IMR-90 (cell line): ENCODE measurements at places on chromosomes 4 and X.

DNA sequence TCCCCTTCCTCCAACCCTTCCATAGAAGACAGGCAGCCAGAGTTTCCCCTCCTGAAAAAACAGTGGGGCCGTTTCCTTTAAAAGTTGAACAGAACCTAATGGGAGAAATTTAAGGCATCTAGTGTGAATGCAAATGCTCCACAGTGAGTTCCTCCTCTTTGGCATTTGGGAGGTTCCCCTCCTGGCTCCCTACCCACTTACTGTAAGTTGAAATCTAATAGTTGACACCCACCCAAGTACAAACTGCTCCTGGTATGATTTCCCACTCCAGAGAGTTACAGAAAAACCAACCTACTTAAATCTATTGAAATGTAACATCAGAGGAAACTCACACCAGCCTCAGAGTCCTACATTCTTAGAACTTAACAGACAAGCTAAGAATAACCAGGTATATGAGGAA lies 17.6 kb downstream of the ENPEP start:
- no peak for DNase-seq

DNA sequence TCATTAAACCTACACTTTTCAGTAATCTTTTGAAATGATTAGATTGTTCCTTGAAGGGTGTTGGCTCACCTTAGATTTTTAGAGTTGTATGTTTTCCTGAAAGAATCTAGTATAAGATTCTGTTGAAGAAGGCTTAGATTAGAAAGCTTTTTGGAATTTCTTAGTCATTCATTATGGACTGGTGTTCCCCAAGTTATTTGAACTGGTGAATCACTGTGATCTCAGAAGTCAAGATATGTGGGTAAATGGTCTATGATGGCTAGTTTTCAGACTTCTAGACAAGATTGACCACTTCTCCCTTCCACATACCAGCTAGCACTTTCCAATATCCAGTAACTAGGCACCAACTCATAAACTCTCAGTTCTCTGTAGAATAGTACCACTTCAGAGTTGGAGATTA lies 138.1 kb downstream of the KDM6A start:
- peak; percentile 68 for DNase-seq

DNA sequence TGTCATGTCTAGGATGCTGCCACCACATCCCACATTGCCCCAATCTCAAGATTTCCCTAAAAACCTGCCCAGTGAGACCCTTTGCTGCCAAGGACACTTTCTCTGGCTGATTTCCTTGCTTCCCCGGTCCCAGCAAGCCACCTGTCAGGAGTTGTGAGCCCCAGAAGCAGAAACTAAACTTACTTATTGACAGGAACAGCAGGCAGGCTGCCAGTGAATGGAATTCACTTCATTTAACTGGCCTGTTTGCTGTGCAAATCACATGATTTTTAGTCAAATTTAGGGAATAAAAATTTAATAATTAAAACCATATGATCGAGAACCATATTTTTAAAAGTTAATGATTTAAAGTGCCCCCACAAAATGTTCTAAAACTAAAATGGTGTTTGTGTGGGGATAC lies 48.5 kb downstream of the MAMLD1 start:
- no peak for DNase-seq

- peak; percentile 61 for DNase-seq
Observed at GRCh38 chrX:12162420-12162819, 24.1 kb downstream of the FRMPD4 start.

- no peak for DNase-seq
Observed at GRCh38 chr4:186730621-186731020, 7.0 kb upstream of the FAT1 start.

DNA sequence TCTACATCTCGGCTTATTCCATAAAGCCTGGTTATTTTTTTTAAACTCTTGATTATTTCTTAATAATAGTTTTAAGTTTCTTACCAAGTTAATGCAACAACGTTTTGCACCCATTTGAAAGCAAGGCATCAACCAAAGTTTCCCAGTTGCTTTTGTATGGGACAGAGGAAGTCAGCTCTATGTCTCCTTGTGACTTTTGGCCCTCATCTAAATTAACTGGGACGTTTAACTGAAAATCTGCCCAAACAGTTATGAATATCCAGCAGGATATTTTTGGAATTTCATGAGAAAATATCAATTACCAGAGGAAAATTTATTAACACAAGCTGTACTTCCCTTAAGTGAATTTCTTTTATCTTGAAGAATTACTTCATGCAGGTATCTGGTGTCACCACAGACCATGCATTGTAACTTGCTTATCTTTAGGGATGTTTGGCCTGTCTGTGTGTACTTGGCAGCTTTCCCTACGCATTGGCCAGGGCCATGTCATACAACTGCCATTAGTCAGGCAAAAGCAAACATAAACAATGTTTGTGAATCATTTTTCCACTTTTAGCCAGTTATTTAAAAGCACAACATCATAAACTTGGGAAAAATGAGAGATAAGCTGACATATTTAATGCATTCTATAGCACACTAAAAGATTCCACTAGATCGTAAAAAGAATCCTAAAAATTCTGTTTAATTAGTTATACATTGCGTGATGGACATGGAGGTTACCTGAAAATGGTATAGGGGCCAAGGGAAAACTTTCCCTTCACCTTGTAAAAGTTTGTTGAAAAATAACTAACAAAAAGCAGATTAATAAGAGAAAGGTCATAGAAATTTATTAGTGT lies 101.4 kb upstream of the PDE5A start:
- DNase-seq, result peak; percentile 98

- peak; percentile 9 for DNase-seq
Observed at GRCh38 chrX:9467751-9468150, 2.9 kb downstream of the TBL1X start.

- DNase-seq, result no peak
Observed at GRCh38 chr4:41361794-41362526, 105.2 kb downstream of the UCHL1 start.

DNA sequence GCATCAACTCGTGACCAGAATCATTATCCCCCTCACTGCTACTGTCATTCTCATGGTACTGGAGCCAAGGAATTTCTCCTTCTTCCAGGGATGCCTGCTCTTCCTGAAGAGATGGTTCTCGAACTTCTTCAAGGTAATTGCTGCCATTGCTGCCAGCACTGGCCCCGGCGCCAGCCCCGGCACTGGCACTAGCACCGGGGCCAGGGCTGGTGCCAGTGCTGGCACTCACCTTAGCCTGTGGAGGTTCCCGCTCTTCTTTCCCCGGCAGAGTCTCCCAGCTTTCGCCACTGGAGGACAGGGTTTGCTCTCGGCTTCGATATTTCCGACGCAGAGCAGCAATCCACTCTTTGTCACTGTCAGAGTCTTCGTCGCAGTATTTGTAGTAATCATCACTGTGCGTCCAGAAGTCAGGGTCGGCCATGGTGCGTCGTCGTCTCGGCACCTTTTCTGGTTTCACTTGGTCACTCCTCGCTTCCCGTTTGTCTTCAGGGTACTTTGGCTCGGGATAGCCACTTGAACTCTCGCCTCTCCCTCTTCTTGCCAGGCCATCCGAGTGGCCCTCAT lies 3.4 kb downstream of the PJA1 start:
- no peak for DNase-seq

- no peak for DNase-seq
Observed at GRCh38 chr4:146401274-146401673, 120.5 kb downstream of the SLC10A7 start.

DNA sequence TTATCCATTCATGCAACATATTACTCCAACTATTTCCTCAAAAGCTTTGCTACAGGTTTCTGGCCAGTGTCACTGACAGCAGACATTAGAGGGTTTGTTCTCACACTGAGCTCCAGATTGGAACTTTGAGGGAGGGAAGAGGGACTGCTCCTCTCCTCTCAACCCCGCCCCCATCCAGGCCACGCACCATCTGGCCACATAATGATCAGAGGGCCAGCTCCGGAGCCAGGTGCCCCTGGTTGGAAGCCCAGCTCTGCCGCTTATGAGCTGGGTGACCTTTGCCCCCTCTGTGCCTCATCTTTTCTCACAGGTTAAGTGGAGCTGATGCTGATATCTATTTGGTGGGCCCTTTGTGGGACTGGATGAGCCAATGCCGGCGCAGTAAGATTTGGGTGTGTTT lies 55.8 kb downstream of the C4orf50 start:
- DNase-seq, result no peak

DNA sequence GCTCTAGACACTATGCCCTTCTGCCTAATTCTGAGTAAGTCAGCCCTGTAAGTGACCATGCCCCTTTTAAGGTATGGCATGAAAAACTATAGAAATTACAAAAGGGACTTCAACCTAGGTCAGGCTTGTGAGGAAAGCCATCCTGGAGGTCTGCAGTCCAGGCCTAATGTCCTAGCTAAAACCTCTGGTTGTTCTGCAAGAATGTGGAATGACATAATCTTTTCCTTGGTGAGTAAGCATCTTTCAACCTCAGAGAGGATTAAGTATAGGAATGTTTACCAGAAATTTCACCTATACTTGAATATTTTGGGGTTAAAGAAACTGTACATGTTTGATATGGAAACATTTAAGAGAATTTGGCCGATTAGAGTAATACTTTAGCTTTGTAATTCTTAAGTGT lies 23.8 kb upstream of the HPSE start:
- DNase-seq, result peak; percentile 73

- no peak for DNase-seq
Observed at GRCh38 chr4:182837831-182838230, 79.4 kb downstream of the DCTD start.

DNA sequence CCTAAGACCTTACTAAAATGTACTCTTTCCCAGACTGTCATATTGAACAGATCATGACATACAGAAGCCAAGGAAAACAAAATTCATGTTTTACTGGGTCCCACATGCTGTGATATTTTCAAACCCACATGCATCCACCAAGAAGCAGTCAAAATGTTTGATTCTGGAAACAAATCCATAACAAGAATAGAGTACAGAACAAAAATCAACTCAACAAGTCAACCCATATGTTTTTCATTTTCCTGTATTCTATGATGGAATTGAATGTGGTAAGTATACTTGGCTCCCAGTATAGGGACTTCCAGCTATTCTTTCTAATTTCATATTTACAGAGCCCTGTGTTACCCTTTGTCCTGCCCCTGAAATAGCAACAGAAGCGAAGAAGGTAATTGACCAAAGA lies 106.8 kb downstream of the COL25A1 start:
- DNase-seq, result no peak

GRCh38 chr4:182809417-182810102 lies 107.6 kb downstream of the DCTD start:
- DNase-seq, result no peak

DNA sequence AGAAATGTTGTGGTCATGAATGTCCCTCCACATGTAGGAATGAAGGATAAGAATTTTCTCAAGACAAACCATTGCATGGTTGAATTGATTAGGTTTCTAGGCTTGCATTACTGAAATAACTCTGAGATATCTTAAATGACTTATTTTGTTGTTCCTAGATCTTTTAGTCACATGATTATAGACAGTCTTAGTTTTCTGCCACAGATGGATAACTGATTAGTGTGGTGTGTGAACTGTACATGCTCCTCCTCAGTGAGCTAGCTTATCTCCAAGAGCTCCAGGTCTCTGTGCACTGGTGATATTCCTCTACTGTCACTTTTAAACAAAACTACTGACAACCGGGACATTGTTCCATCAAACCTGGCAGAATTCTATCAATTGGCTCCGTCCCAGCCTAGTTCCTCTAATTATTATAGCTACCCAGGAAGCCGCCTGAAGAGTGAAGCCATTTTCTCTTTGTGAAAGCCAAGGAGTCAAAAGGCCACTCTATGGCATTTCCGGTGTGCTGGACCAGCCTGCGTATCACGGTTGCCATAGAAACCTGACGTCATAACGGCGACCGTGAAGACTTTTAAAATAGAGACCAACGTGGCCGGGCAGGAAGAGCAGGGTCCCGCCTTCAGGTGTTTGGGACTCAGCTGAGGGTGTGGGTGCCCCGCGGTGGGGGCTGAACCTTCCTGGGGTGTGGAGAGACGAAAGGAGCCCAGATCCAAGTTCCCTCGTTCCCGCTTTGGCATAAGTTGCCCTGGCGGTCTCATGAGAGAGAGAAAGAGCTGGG lies 28.1 kb downstream of the BEX3 start:
- peak; percentile 91 for DNase-seq

DNA sequence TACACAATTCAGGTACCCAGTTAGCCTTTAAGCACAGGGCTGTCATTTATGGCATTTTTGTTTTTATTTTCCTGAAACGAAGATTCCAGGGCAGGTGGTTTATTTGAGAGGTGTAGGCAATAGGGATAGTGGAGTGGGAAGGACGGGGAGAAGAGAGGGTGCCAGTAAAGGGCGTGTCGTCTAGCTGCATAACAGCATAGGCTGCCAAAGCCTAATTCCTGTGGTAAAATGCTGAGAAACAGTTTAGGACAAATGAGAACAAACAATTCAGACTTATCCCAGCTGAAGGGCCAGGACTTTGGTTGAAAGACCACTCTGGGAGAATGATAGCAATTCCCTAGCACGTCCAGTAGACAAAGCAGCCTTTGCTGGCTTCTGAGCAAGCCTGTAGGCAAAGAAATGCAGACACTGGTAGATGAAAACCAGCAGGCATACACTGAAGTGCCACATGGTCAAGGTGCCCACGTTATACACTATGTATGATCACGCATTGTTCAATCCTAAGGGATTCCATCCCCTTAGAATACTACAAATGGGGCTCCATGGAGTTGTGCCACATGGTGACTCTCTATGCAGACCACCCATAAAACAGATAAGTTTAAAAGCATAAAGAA lies 70.6 kb downstream of the PKD2 start:
- no peak for DNase-seq

GRCh38 chr4:122922877-122923511 lies 597 bp upstream of the NUDT6 start:
- DNase-seq, result peak; percentile 82

DNA sequence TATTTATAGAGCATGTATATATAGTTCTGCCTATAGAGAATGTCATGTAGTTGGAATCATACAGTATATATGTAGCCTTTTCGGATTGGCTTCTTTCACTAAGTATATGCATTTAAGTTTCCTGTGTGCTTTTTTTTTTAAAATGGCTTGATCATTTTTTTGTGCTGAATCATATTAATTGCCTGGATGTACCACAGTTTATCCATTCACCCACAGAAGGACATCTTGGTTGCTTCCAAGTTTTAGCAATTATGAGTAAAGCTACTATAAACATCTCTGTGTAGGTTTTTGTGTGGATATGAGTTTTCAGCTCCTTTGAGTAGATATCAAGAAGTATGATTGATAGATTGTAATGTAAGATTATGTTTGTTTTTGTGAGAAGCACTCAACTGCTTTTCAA lies 23.8 kb downstream of the PTTG2 start:
- peak; percentile 31 for DNase-seq
